ENCODE measurements at places on chromosomes 2 and 18.

DNA sequence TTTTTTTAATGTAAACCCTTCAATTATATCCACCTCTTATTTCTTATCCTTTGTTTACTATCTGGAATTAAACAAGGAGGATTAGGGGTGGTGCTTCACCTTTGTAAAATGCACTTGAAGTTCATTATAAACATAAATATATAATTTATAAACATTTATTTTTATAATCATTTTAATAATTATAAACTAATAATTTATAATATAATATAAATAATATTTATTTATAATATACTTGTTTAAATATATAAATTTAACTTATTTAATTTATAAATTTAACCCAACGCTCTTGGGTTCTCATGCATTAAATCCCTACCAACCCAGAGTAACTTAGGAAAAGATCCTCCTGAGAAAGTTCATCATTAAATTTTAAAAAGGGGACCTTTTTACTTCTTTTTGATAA, 452.5 kb downstream of the PTPRM start:
- no peak for DNase-seq

GRCh38 chr2:129777146-129777545, 202.3 kb upstream of the RAB6C start:
- DNase-seq, result no peak

- no peak for DNase-seq
These were observed 14.1 kb downstream of the KLF11 start for GRCh38 chr2:10057231-10058107.

DNA sequence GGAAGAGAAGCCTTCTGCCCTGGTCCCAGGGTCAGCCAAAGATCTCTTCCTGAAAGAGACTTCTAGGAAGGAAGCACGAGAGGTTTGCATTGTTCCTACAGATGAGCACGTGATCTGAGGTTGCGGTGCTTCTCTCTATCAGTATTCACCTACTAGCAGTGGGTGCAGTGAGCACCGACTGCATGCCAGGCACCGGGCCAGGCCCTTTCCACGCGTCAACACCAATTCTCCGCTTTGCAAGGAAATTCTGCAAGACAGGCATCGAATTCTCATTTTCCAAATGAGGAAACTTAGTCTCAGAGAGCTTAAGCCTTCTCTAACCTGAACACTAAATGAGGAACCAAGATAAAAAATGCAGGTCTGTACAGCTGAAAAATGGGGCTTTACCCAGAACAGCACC, 151.5 kb upstream of the MYCN start:
- no peak for DNase-seq

- DNase-seq, result no peak
These were observed 75.8 kb upstream of the ZEB2 start for GRCh38 chr2:144595686-144596072.

- no peak for DNase-seq
These were observed 652 bp downstream of the ITPRID2 start for GRCh38 chr2:181891966-181892798.

GRCh38 chr2:4486971-4487370, 783.6 kb downstream of the DCDC2C start:
- DNase-seq, result no peak

Data from pulmonary artery endothelial cell (primary cell).